ENCODE measurements at places on chromosomes 1 and 21. TPM values are rescaled to one million over a fixed set of nuclear protein-coding genes. Genes with fewer than 3 reads are reported as not detected.

GRCh38 chr21:43766734-43767497 lies 9.2 kb downstream of the CSTB start:
- no peaks in the 10 kb centered on the region for H3K27me3 ChIP-seq
- peak; percentile 72 for DNase-seq
- no peak overlapping the region for H3K27ac ChIP-seq
- H3K36me3 ChIP-seq, result peaks cover 11% of the 10 kb centered on the region
- peaks cover 21% of the 10 kb centered on the region for H3K4me1 ChIP-seq

GRCh38 chr1:223667484-223668182 lies 2.1 kb upstream of the CAPN8 start:
- no peaks in the 10 kb centered on the region for H3K27me3 ChIP-seq
- DNase-seq, result no peak
- H3K4me1 ChIP-seq, result peaks cover 31% of the 10 kb centered on the region
- no peak overlapping the region for H3K27ac ChIP-seq
- no peaks in the 10 kb centered on the region for H3K36me3 ChIP-seq

GRCh38 chr1:87147851-87148250 lies 180.8 kb upstream of the LMO4 start:
- H3K27ac ChIP-seq, result no peak overlapping the region
- H3K27me3 ChIP-seq, result no peaks in the 10 kb centered on the region
- H3K4me1 ChIP-seq, result peaks cover 5% of the 10 kb centered on the region

GRCh38 chr1:41983451-41983850 lies 64.7 kb upstream of the HIVEP3 start:
- H3K27ac ChIP-seq, result no peak overlapping the region
- no peak overlapping the region for H3K4me3 ChIP-seq
- DNase-seq, result no peak
- peaks cover 7% of the 10 kb centered on the region for H3K4me1 ChIP-seq
- no peaks in the 10 kb centered on the region for H3K27me3 ChIP-seq

Gene OR2M3
- polyA plus RNA-seq, result not detected

DNA sequence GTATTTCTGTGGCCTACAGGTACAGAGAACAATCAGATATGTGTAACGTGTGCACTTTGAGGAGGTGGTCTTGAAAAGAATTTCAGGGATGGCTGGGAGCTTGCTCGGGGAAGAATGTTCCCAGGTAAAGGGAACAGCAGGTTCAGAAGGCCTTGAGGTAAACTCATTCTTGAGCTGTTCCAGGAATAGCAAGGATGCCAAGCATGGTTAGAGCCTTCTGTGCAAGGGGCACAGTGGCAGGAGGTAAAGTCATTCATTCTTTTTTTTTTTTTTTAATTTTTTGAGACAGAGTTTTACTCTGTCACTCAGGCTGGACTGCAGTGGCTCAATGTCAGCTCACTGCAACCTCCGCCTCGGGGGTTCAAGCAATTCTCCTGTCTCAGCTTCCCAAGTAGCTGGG lies 10.0 kb downstream of the UBE4B start:
- H3K4me1 ChIP-seq, result peaks cover 17% of the 10 kb centered on the region
- H3K36me3 ChIP-seq, result peaks cover 51% of the 10 kb centered on the region
- no peak overlapping the region for H3K4me3 ChIP-seq
- no peaks in the 10 kb centered on the region for H3K27me3 ChIP-seq
- DNase-seq, result no peak
- H3K27ac ChIP-seq, result no peak overlapping the region

DNA sequence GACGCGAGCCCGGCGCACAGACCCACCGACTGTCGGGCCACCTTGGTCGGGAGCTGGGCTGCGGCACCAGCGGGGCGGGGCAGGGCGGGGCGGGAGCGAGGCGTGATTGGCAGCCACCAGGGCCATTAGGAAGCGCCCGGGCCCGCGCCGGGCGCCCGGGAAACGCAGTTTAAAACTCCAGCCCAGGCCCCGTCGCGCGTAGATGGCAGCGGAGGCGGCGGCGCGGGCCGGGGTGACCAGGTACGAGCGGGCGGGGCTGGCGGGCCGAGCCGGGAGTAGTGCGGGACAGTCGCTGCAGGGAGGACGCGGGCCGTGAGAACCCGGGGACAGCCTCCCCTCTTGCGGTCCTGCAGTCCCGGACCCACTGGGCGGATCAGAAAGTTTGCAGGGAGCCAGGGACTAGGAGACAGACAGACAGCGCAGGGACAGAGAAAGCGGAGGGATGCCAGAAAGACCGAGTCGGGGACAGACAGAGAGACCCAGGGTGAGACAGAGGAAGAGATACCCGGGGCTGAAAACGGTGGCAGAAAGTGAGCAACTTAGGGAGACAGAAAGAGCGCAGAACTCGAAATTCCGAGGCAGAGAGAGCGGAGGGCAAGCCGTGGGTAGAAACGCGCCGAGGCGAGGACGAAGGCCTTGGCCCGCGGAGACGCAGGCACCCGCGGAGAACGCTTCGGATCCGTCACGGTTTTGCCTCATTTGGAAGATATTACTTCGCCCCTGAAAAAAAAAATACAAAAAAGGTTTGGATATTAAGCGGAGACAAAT lies at the start of gene DMBX1:
DMBX1 (plus strand) TSS at position 199 of the 768 bp plus-strand sequence. CDS start 17,175 bp downstream, outside the sequence.
- H3K4me3 ChIP-seq, result peak within 1 kb of the TSS; percentile 56
- no peak within 1 kb of the TSS for H3K27ac ChIP-seq
- peaks cover 26% of the 10 kb centered on the region for H3K4me1 ChIP-seq
- H3K36me3 ChIP-seq, result no peaks in the 10 kb centered on the region
- DNase-seq, result peak; percentile 54

- no peak overlapping the region for H3K4me3 ChIP-seq
- no peak overlapping the region for H3K27ac ChIP-seq
- DNase-seq, result peak; percentile 66
- H3K36me3 ChIP-seq, result no peaks in the 10 kb centered on the region
- no peaks in the 10 kb centered on the region for H3K27me3 ChIP-seq
- peaks cover 18% of the 10 kb centered on the region for H3K4me1 ChIP-seq
Measured at GRCh38 chr1:112502826-112503225, 5.9 kb upstream of the WNT2B start.
